ENCODE measurements at places on chromosomes 5 and 9. TPM values are rescaled to one million over a fixed set of nuclear protein-coding genes. Genes with fewer than 3 reads are reported as not detected.

DNA sequence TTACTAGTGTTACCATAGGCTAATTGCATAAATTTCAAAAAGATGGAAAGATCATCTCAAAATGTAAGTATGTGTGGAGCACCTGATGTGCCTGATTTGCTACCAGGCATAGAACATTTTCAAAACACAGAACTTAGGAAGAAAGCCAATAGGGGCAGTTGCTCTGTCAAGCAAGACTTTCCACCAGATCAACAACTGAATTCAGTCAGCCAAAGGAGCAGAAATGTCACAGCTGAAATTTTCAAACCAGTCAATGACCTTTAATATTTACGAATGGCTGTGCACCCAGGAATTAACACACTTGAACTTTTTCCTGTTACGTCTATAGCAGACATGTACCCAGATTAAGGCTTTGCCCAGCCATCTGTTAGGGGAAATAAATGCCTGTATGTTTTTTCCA is 452.8 kb upstream of the PTGER4 start:
- no peak for DNase-seq

- DNase-seq: no peak
These were observed 485.7 kb upstream of the TUSC1 start for GRCh38 chr9:26163931-26164330.

GRCh38 chr9:71762900-71763653 is 5.2 kb downstream of the CEMIP2 start:
- DNase-seq: no peak

DNA sequence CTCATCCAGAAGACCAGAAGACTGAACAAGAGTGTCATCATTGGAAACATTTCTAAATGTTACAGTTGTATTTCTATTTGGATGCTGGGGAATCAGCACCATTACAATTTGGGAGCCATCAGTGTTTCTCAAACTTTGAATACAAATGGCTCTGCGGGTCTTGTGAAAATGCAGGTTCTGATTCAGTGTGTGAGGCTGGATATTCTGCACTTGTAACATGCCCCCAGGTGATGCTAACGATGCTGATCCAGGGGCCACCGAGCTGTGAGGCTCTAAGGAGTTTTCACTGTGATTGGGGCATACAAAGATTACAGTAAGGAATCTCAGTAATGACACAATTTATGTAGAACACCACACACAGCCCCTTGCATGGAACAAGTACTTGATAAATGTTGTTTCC is 167.7 kb downstream of the ACTL7B start:
- DNase-seq: no peak

DNA sequence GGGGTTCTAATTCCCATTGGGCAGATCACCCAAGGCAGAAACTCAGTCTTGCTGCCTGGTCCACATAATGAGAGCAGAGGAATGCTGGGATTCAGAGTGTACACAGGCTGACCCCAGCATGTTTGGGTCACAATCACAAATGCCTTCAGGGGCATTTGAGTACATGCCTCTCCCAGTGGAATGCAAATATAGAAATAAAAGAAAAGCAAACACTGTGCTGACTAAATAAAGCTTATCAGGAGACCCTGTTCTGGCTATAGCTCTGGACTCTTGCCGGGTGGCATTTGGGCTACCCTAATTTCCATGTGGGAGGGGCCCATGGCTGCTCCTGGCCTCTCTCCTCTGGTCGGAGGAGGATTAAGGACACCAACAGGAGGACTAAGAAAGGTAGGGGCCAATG is 121.4 kb downstream of the DOCK8 start:
- DNase-seq: no peak

GRCh38 chr9:89984214-89984613 is 379.4 kb downstream of the GADD45G start:
- DNase-seq: no peak

DNA sequence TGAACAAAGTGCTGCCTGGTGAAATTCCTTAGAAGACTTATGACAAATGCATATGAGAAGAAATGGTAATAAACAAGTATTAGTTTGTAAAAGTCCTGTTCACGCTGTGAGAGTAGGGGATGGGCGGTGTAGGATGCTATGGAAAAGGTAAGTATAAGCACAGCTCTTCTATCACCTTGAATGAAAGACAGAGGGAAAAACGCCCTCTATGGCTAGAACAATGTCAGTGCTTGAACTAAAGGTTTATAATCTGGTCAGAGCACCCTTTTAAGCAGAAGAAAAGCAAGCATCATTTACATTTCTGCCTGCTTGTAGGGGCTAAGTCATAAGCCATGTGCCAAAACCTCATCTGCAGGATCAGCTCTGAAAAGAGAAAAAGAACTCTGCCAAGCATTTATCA is 115.2 kb downstream of the LHFPL2 start:
- DNase-seq: no peak

GRCh38 chr5:125683669-125684068 is 739.5 kb upstream of the GRAMD2B start:
- DNase-seq: no peak

DNA sequence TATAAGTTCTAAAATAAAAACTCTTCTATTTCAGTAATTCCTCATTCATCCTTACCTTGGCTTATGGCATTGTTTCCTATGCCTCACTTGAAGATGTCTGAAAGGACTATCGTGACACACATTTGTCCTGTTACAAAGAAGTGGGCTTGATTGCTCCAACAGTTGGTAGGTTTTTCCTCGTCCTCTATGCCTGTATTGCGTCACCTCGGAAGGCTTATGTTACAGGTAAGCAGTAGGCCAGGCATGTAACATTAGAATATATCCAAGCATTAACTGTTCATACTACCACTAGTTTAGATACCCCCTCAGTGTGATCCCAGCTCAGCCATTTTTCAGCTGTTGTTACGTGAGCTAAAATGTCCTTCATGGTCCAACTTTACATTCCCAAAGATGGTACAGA is 116.7 kb downstream of the MLLT3 start:
- no peak for DNase-seq

- DNase-seq: no peak
These were observed 233.2 kb downstream of the SLIT3 start for GRCh38 chr5:169067751-169068173.

DNA sequence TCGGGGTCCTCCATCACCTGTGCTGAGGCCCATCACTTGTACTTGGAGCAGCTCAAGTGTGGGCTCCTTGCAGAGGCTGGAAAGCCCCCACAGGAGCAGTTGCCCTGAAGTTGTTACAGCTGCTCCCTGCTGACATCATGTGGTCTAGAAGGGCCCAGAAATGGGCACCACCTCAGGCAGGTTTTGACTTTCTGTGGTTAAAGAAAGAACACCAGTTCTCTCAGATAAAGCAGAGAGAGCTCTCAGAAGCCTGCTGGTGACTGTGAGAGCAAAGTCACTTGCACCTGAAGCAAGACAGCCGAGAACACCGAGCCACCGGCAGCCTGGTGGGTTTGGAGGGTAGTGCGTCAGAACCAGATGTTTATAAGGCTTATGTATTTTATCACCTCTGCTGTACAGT is 70.4 kb downstream of the MVB12B start:
- peak; percentile 82 for DNase-seq

- DNase-seq: no peak
These were observed 702.1 kb downstream of the SEMA5A start for GRCh38 chr5:8843771-8844170.

GRCh38 chr5:93573354-93574351 is 7.4 kb downstream of the NR2F1-AS1 start:
- DNase-seq: no peak

GRCh38 chr5:177123789-177124485 is 9.6 kb upstream of the NSD1 start:
- peak; percentile 51 for DNase-seq

- DNase-seq: no peak
These were observed 5.6 kb upstream of the RNF44 start for GRCh38 chr5:176542596-176543427.

DNA sequence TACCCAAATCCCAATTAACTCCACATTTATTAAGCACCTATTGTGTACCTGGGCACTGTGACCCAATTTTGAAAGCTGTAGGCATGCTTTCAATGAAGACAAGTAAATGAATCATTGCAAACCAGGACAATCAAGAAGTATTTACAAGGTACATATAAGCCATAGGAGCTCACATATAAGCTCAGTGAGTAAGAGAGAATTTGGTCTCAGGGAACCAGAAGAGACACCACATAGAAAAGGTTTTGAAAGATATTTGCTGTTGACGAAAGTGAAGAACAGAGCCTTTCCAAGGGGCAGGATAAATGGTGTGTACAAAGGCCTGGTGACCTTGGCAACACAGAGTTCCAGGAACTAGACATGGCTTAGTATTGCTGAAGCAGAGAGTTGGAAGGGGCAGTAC is 187.6 kb downstream of the CD180 start:
- no peak for DNase-seq

- no peak for DNase-seq
These were observed 921.5 kb downstream of the TLE4 start for GRCh38 chr9:80493258-80493657.

DNA sequence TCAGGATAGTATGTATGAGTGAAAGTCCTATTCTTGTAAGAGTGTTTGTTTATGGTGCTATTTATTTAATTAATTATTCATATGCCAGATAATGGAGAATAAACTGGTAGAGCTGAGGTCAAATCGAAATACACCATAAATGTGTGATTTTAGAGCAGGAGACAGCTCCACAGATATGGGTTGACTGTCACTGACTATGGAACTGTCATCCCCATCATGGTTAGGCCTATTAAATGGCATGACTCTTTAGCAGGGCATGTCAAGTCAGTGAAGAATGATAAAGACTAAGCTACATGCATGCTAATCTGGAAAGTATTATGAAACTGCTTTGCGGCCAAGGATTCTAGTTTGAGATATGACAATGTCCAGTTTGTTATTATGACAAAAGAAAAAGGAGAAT is 658.6 kb downstream of the ISL1 start:
- no peak for DNase-seq

- no peak for DNase-seq
These were observed 77.3 kb downstream of the SEMA4D start for GRCh38 chr9:89420397-89421178.

- DNase-seq: no peak
These were observed 61.0 kb downstream of the STX17 start for GRCh38 chr9:99967457-99967856.

DNA sequence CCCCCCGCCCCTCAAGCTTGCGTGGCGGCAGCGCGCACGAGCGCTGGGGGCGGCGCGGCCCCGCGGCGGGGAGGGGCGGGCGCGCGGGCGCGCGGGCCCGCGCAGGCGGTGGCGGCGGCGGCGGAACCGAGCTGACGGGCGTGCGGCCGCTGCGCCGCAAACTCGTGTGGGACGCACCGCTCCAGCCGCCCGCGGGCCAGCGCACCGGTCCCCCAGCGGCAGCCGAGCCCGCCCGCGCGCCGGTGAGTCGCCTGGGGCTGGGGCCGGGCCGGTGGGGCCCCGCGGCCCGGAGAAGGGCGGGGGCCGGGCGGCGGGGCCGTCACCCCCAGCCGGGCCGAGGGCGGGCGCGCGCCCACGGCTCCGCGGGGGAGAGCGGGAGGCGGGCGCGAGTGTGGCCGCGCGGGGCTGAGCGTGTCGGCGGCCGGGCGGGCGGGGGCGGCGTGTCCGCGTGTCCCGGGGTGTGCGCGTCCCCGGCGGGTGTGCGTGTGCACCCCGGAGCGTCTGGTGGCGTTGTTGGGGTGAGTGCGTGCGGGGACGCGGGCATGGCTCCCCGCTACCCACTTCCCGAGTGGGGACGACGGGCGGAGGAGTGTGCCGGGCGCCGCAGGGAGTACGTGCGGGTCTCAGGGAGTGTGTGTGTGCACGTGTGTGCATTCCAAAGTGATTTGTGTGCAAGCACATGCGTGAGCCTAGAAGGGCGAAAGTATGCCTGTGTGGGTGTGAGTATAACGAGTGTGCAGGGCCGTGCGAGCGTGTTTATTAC is at the start of gene NEK6:
NEK6 (plus strand) TSS at position 106 of the 763 bp plus-strand sequence. CDS start 44,016 bp downstream, outside the sequence.
- peak; percentile 75 for DNase-seq

- no peak for DNase-seq
These were observed 143.0 kb downstream of the SMARCA2 start for GRCh38 chr9:2158111-2158610.

- DNase-seq: no peak
These were observed 344.2 kb downstream of the ADGRV1 start for GRCh38 chr5:90902651-90903386.

- DNase-seq: no peak
These were observed 17.3 kb downstream of the USP20 start for GRCh38 chr9:129852579-129852978.

- DNase-seq: no peak
These were observed 665 bp upstream of the INSL4 start for GRCh38 chr9:5230554-5230953.

The CHSY3 gene
- 1.2 TPM for total RNA-seq

The HSPA9 gene
- 221 TPM for total RNA-seq

The DIPK1B gene
- total RNA-seq: 0.70 TPM

The ATOX1 gene
- total RNA-seq: 99.9 TPM

The LSM11 gene
- 3.7 TPM for total RNA-seq

The CA9 gene
- total RNA-seq: 1.6 TPM

The FAM200C gene
- 0.66 TPM for total RNA-seq

The DAPK1 gene
- total RNA-seq: 96.4 TPM

The TYRP1 gene
- total RNA-seq: 0.70 TPM

The ESM1 gene
- not detected for total RNA-seq

The SMIM32 gene
- 16.5 TPM for total RNA-seq

The SELENOP gene
- 5,297 TPM for total RNA-seq

The DNAH5 gene
- 0.54 TPM for total RNA-seq

The SPATA31A1 gene
- total RNA-seq: not detected

The OSMR gene
- total RNA-seq: 3.5 TPM

The TEX48 gene
- not detected for total RNA-seq
